ENCODE measurements at places on chromosomes 7 and 10.

- no peak for DNase-seq
Observed at GRCh38 chr10:499991-500390, 189.5 kb downstream of the DIP2C start.

- no peak for DNase-seq
Observed at GRCh38 chr10:115033898-115034297, 59.3 kb upstream of the ATRNL1 start.

GRCh38 chr7:13181216-13181615 is 493.8 kb downstream of the ARL4A start:
- DNase-seq = peak; percentile 24

GRCh38 chr10:114772496-114773196 is 48.9 kb upstream of the FHIP2A start:
- no peak for DNase-seq

GRCh38 chr10:60883187-60883586 is 60.8 kb downstream of the RHOBTB1 start:
- DNase-seq = peak; percentile 18

DNA sequence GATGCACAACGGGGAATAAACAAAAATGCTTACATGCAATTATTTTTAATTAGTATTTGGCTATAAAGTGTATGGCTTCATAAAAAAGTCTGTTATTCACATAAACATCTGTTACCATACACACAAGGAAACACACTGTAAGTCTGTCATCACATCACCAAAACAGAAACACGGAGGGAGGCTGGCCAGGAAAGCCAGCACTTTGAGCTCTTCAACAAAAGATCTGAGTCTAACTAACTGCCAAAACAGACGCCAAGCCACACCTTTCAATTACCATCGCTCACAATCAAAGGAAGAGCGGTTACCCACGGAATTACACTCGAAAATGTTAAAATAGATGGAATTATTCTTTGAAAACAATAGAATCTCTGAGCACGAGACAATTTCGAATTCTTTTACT is 49.2 kb upstream of the MGMT start:
- no peak for DNase-seq

DNA sequence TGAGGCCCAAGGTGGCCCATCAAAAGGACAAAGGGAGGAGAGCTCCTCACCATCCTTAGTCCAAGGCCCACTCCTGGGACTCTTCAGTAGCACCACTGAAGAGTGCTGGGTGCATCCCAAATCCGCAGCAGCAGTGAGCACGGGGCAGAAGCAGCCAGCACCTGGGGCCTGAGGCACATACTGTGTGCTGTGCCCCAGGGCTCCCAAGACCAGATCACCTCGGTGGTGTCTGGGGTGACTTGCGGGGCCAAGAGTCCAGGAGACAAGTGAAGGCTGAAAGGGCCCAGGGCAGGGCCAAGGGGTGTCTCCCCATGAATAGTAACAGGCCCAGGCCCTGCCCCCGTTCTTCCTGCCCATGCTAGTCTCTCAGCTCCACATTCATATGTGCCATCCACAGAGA is 59.9 kb upstream of the INSIG1 start:
- DNase-seq = no peak

DNA sequence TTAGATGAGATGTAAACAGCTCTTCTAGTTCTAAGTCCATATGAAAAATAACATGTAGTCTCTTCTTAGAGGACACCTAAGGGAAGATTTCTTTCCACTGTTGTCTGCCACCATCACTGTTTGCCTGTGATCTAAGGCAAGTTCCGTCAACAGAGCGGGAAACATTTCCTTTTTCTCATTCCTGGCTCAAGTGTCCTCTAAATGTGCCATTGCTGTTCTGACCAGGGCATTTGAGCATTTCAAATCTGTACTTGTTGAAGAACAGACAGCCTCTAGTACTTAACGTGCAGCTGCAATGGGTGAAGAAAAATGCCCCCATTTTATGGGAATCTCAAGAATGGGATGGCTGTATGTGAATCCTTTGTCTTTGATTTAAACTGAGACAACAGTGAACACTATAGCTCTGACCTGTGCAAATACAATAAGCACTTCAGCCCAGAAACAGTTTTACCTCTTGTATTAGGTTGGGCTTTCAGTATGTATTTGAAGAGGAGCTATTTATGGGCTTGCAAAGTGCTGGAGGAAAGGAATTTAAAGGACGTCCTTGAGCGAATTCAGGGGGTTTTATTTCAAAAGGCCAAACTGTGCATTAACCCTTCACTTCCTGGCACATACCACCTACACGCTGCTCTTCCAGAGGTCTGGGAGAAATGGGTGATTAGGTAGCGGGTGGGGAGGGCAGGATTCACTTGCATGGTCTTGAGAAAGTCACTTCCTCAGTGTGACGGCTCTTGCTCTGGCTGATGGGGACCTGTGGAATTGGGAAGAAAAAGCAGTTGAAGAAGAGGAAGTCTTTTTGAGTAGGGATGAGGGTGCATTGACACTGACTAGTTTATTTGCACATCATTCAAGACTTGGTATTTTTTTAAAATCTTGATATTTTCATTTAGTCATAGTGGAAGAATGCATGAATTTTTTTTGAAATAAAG is 66.1 kb downstream of the THNSL1 start:
- no peak for DNase-seq

DNA sequence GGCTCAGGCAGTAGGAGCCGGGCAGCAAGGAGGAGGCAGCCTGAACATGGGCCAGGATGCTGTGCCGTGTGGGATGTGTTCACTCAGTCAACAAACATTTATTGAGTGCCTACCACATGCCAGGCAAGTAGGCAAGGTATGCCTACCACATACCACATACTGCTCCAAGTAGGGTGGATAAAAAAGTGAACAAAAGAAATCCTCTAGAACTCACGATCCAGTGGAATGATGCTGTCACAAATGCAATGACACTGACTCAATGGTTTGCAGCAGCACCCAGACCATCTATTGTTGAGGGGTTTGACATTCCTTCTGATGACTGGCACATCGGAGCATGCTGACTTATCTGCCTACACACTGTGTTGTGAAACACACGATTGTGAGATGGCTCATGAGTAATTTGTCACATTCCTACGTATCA is 413.5 kb downstream of the NRG3 start:
- no peak for DNase-seq

DNA sequence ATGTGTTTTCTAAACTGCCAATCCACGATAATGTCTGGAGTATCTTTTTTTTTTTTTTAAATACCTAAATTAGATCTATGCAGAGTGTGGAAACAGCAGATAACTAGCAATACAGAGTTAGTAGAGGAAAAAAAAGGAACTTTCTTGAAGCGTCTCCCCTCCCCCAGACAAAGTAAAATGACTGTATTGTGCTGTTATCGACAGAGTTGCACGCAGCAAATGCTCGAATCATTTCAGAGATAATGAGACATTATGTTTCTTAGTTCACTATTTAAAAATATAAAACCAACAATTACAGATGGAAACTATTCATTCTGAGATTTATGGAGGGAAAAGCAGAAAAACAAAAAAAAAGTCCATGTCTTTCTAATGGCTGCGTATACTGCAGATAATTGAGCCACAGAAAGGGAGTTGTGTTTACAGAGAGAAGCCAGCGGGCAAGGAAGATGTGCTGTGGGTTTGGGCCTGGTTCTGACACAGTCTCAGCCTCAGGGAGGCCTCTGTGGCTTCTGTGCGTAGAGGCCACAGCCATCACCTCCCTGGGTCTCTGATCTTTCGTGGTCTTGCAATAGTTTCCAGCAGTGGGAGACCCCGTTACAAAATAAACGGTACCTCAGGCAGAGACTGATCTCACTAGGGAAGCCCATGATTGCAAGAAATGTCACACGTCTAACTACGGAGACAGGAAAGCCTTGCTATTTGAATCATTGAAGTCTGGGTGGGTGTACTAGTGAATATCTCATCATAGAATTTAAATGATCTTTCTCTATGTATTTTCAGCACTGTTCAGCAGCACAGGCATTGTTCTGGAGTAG is 19.1 kb upstream of the KLF6 start:
- no peak for DNase-seq

GRCh38 chr7:36279200-36279925 is 110.3 kb upstream of the ANLN start:
- no peak for DNase-seq

DNA sequence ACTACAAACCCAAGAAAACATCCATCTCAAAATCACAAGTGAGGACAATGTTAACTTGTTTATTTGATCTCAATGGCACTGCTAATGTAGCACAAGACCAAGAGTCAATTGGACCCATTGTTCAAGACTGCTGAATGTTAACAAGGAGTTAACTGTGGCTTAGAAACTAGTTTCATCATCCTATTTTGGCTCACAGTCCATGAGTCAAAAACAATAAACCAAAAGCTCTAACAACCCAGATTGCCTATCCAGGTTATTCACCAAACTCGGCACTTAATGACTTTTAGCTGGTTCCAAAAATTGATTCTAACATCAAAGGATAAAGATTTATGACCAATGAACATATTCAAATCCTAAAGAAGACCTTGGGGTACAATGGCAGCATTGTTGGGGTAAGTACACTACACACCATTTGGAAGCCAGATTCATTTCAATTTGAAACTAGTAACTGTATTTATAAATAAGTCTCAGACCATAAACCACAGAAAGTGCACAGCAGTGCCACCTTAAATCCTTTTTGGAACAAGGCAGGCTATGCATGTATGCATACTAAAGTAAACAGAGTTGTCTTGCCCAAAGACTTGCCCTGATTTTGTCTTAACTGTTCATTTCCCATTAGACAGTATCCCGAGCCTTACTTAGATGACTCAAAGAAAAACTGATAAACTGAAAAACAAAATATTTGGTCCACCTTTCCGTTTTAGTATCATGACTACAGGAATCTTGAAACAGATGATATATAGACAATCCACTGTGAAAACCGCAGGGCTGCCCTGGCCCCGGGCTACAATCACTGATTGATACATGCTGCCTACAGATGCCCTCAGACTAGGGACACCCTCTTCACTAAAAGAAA is 84.5 kb downstream of the SRPK2 start:
- DNase-seq = no peak

GRCh38 chr7:53426145-53426750 is 390.8 kb downstream of the POM121L12 start:
- DNase-seq = peak; percentile 3

GRCh38 chr7:130970196-130970595 is 236.2 kb upstream of the KLF14 start:
- no peak for DNase-seq

- DNase-seq = no peak
Observed at GRCh38 chr10:132647424-132647823, 109.8 kb downstream of the INPP5A start.

DNA sequence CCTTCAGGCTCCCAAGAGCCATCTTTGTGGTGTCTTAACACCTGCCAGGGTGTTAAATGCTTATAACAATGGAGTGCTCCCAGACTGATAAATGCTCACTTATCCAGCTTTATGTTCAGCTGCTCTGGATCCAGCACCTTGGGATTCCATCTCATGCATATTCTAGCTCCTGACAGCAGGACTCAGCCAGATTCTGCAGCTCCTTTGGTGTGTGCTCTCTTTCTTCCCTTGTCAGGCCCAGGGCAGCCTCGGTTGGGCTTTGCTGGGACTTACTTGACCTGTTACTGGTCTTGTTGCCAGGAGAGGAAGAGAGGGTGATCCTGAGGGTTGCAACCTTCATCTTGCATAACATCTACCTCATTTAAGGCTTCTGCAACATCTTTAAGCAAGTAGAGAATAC is 59.4 kb upstream of the CCNY start:
- DNase-seq = no peak

DNA sequence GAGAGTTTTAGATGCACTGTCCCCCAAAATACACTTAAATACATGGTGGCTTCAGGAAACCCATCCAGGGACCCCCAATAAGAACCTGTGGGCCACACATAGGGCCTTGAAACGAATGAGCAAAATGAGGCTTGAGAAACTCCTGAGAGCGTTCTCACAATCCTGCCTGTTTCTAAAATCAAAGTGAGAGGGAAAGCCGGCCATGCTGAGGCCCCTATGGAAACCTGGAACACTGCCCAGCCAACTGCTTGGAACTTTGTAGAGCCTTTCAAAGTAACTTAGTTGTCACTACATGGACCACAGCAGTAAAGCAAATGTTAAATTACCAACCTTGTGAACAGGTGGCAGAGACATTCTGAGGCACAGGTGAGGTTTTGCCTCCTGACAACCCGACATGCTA is 13.4 kb downstream of the SGMS1 start:
- DNase-seq = no peak

- peak; percentile 43 for DNase-seq
Observed at GRCh38 chr7:153193144-153193595, 433.6 kb downstream of the ACTR3B start.

DNA sequence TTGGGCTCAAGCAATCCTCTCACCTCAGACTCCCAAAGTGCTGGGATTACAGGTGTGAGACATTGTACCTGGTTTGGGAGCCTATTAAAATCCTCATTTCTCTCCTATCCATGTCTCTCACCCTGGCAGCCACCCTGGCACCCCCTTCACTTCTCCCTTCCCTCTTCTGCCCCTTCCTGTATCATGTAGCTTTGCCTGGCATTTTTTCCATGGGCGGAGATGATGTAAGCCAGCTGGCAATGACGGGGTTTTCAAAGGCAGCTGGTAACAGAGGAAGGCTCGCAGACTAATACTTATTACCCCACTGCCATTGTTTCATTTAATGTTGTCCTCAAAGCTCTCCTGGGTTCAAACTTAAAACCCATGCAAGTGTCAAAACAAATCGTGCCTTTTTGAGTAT is 61.9 kb downstream of the RGS10 start:
- DNase-seq = no peak

DNA sequence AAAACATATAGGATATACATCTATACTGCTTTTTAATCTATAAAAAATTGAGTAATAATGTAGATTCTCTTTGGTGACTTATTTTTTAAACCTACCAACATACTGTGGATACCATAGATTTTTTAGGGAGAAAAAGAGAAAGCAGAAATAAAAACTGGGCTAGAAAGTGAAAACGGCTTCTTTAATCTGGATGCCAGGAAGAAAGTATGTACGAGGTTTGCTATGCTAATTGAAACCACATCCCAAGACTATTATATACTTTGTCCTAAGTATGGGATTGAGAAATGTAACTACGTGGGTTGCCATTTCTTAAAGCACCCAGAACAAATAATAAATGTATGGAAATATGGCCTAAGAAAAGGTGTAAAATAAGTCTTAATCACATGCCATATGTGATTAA is 129.0 kb upstream of the NFE2L3 start:
- no peak for DNase-seq

DNA sequence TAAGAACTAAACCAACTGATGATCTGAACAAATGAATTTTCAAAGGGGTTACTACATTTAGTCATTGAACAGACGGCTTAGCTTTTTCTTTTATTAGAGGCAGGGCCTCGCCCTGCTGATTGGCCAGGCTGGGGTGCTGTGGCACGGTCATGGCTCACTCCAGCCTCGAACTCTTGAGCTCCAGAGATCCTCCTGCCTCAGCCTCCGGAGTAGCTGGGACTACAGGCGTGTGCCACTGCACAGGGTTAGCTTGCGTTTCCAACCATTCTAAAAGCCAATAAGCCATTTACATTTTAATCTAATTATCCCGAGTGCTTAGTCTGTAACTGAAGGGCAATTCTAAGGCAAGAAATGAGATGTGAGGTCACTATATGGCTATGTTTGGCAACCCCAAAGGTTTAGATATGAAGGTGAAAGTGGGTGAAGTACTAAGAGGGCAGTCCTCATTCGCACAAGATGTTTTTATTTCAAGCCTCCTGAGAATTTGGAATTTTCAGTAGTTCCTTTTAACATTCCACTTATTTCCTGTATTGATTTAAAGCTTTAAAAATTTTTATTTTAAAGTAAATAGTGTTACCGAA is 1.6 kb upstream of the CDK13 start:
- no peak for DNase-seq

Measured in neuronal stem cell (in vitro differentiated cells).